Breast epithelium (tissue), 4 donors: ENCODE measurements at places on chromosomes 5 and 9. TPM values are rescaled to one million over a fixed set of nuclear protein-coding genes. Genes with fewer than 3 reads are reported as not detected.

GFM2 gene
- total RNA-seq = 30.3 TPM

LCNL1 gene
- total RNA-seq = not detected

GRCh38 chr9:2967766-2968165 lies 123.9 kb upstream of the PUM3 start:
- no peak overlapping the region for H3K27ac ChIP-seq
- no peaks in the 10 kb centered on the region for H3K27me3 ChIP-seq
- no peaks in the 10 kb centered on the region for H3K4me1 ChIP-seq
- DNase-seq = no peak
- H3K4me3 ChIP-seq = no peak overlapping the region

- H3K27me3 ChIP-seq = peaks cover 43% of the 10 kb centered on the region
- H3K4me3 ChIP-seq = peak overlapping the region; percentile 65
- no peak for DNase-seq
- no peak overlapping the region for H3K27ac ChIP-seq
- H3K36me3 ChIP-seq = no peaks in the 10 kb centered on the region
Measured at GRCh38 chr5:80569086-80569960, 757 bp downstream of the ANKRD34B start.

DNA sequence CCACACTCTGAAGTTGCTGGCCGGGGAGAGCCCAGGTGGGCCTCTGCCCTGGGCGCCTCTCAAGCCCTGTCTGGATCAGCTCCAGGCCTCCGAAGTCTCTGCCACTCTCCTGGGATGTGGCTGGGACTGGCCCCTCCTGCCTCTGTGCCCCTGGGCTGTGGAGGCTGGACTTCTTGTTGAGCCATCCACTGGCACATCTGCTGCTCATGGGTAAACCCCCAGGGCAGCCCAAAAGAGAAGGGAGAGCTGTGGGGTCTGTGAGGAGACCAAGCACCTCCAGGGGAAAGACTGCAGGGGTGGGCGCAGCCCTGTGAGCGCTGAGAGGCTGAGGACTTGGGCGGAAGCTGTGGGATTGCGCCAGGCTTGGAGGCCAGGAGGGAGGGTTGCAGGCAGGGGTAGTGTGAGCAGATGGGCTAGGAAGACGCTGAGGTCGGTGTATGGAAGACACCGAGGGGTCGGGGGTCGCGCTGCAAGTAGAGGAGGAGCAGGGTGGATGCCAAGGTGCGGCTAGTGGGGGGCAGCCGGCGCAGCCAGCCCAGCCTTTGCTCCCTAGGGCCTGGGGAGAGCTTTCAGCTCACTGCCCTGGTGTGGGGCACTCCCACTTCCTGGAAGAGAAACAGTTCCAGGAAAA lies 118.1 kb downstream of the WNK2 start:
- H3K27ac ChIP-seq = no peak overlapping the region
- no peaks in the 10 kb centered on the region for H3K36me3 ChIP-seq
- no peak overlapping the region for H3K4me3 ChIP-seq
- no peaks in the 10 kb centered on the region for H3K4me1 ChIP-seq

- no peak overlapping the region for H3K4me3 ChIP-seq
- H3K4me1 ChIP-seq = no peaks in the 10 kb centered on the region
- no peak overlapping the region for H3K27ac ChIP-seq
- H3K27me3 ChIP-seq = no peaks in the 10 kb centered on the region
Measured at GRCh38 chr5:179241175-179241574, 104.1 kb downstream of the ADAMTS2 start.

DNA sequence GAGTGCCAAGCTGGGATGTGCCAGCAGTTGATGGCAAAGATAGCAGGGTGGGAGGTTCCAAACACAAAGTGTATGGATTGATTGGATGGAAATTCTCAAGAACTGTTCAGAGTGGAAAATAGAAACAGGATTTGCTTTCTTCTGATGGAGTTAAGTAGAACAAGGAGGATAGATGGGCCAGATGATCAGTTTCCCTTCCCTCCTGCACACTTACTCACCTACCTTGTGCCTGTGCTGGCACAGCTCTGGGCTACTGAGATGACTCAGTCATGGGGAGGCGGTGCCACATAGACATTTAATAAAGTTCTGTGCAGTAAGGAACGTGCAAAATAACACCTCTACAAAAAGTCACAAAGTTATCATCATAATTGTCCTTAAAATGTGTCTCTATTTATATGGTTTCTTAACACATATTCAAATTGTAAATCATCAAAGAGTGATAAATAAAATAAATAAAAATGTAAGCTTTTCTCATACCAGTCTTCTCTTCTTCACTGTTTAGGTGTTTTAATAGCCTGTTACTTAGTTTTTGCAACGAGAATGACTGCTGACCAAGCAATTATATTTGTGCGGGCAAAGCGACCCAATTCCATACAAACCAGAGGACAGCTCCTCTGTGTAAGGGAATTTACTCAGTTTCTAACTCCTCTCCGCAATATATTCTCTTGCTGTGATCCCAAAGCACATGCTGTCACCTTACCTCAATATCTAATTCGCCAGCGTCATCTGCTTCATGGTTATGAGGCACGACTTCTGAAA lies 12.7 kb downstream of the PTPDC1 start:
- no peak overlapping the region for H3K4me3 ChIP-seq
- H3K27me3 ChIP-seq = no peaks in the 10 kb centered on the region
- no peaks in the 10 kb centered on the region for H3K4me1 ChIP-seq

DNA sequence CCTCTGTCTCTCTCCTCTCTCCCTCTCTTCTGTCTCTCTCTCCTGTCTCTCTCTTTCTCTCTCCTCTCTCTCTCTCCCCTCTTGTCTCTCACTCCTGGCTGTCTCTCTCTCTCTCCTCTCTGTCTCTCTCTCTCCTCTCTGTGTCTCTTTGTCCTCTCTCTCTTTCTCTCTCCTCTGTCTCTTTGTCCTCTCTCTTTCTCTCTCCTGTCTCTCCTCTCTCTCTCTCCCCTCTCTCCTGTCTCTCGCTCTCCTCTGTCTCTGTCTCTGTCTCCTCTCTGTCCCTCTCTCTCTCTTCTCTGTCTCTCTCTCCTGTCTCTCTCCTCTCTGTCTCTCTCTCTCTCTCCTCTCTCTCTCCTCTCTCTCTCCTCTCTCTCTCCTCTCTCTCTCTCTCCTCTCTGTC lies 25.0 kb downstream of the STK32A start:
- H3K36me3 ChIP-seq = no peaks in the 10 kb centered on the region
- no peak for DNase-seq
- H3K27me3 ChIP-seq = no peaks in the 10 kb centered on the region

DNA sequence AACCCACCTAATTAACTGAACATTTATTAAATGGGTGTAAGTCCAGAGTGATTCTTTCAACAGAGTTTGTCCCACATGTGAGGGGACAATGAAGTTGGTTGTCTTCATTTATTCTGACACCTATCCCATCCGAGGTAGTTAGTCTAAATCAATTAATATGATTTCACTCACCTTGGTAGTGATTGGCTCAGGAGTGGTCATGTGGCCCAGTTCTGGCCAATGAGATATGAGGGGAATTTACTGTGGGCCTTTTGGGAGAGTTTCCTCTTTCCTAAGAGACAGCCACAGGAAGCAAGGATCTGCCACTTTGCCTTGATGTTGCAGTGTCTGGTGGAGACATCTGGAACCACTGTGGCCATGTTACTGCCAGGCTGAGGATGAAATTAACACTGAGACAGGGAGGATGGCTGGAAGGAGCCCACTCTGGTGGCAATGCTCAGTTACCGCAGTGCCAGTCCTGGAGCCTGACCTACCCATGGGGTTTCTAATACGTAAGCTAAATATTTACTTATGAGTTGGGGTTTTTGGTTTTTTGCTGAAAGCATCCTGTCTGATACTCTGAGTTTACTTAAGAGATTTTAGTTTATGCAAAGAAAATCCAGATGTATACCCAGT lies 118.6 kb downstream of the FGF18 start:
- H3K4me3 ChIP-seq = no peak overlapping the region
- no peaks in the 10 kb centered on the region for H3K4me1 ChIP-seq
- H3K36me3 ChIP-seq = no peaks in the 10 kb centered on the region
- H3K27me3 ChIP-seq = no peaks in the 10 kb centered on the region
- no peak for DNase-seq

DNA sequence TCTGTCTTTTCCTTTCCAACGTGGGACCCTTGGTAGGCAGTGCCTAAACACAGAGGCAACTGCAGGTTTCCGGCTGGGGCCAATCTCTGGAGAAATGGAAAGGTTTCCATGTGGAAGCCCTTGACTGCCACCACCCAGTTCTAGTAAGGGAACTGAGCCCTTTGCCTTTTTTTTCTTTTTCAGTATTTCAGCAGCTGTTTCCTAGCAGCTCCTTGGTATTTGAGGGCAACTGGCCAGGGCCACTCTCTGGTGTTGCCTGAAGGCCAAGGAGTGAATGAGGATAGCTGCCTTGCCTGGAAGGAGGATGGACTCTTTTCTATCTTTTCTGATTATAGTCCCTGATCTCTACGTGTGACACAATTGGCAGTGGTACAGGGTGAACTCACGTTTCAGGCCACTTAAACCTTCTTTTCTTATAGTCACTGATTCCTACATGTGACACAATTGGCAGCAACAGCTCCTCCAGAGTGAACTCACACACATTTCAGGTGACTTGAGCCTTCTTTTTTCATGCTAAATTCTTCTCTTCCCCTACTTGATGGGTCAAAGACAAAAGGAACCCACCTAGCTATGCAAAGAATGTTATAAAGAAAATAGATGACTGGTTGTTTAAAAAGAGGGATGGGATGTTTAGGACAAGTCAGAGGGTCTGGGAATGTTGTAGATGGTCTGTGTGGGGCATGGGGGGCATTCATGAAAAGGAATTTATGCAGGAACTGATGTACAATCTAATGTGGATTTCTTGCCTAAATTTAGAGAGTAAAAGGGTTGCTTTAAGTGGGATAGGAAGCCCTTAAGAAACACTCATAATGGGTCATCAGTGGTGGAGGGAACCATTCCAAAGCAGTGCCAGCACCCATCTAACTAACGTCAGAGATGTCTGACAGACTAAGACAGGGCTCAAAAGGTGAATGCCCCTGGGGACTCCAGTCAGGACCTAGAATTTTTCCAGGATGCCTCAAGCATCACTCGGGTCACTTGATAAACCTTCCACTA lies 190.1 kb downstream of the TMEM232 start:
- H3K4me1 ChIP-seq = no peaks in the 10 kb centered on the region
- no peak overlapping the region for H3K4me3 ChIP-seq
- H3K27me3 ChIP-seq = no peaks in the 10 kb centered on the region
- no peak overlapping the region for H3K27ac ChIP-seq
- H3K36me3 ChIP-seq = no peaks in the 10 kb centered on the region

DNA sequence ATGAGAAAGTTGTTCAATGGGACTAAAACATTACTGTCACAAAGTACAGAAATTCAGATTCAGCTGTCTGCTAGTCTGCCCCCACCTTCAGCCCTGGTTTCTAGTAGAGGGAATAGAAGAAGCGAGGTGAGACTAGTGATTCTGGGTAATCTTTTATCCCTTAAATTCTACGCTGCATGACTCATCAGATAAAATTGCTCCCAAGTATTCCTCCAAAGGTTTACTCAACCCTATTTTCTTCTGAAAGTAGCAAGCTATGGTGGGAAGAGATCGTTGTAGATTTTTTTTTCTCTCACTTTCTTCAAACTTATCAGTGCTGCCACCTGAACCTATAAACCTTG lies 318.9 kb upstream of the RIOK2 start:
- H3K27ac ChIP-seq = no peak overlapping the region
- H3K4me1 ChIP-seq = no peaks in the 10 kb centered on the region
- no peaks in the 10 kb centered on the region for H3K36me3 ChIP-seq
- no peak for DNase-seq
- H3K27me3 ChIP-seq = no peaks in the 10 kb centered on the region

DNA sequence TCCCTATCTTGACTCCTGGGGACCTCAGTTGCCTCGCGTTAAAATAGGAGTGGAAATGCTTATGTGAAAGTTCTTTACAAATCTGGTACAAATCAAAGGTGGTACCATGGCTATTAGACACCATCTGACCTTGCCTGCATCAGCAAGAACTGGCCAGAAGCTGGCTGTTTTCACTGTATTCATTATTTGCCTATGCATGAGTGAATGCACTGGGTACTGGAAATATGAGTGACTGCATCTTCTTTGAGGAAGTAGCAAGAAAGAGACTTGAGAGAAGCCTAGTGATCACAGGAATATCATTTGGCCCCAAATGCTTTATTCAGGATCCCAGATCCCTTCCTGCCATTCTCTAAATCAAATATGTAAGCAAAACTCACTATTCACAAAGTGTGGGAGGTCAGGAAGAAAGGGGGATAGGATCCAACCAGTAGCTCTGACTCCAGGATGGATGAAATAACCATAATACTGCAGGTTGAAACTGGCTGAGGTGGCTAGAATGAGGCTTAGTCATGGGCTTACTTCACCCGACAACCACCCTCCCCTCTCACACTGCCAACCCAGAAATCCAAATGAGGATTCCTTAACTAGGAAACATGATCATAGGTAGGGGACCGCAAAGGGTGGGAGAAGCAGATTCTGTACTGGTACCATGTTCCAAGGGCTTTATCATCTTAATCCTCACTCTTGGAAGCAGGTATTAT lies 56.7 kb downstream of the FAM114A2 start:
- no peaks in the 10 kb centered on the region for H3K36me3 ChIP-seq
- H3K4me3 ChIP-seq = no peak overlapping the region
- H3K27me3 ChIP-seq = no peaks in the 10 kb centered on the region
- no peaks in the 10 kb centered on the region for H3K4me1 ChIP-seq
- no peak overlapping the region for H3K27ac ChIP-seq

DNA sequence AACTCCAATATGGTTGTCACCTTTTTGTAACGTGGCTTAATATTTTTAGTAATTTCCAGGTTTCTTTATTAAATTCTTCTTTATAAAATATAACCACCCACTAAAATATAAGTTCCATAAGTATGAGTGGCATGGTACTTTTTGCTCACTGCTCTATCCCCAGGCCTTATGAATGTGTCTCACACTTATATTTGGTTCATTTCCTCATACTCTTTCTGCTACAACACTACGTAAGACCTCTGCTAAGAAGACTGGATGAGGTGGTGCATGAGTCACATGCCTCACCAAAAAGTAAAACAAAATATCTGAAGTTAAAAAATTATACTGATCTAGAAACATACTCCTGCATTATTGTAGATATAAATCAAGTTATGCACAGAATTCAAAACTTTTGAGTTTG lies 400.9 kb downstream of the HCN1 start:
- no peaks in the 10 kb centered on the region for H3K27me3 ChIP-seq
- no peak for DNase-seq
- no peak overlapping the region for H3K27ac ChIP-seq
- no peaks in the 10 kb centered on the region for H3K4me1 ChIP-seq
- H3K36me3 ChIP-seq = no peaks in the 10 kb centered on the region
- no peak overlapping the region for H3K4me3 ChIP-seq

- H3K4me1 ChIP-seq = no peaks in the 10 kb centered on the region
- H3K4me3 ChIP-seq = no peak overlapping the region
- no peak for DNase-seq
- no peaks in the 10 kb centered on the region for H3K36me3 ChIP-seq
Measured at GRCh38 chr5:136207631-136208030, 14.7 kb upstream of the SMIM32 start.

GRCh38 chr5:87541033-87541432 lies 128.3 kb upstream of the CCNH start:
- H3K4me3 ChIP-seq = no peak overlapping the region
- H3K36me3 ChIP-seq = no peaks in the 10 kb centered on the region
- no peaks in the 10 kb centered on the region for H3K4me1 ChIP-seq
- peak; percentile 45 for DNase-seq
- no peaks in the 10 kb centered on the region for H3K27me3 ChIP-seq

DNA sequence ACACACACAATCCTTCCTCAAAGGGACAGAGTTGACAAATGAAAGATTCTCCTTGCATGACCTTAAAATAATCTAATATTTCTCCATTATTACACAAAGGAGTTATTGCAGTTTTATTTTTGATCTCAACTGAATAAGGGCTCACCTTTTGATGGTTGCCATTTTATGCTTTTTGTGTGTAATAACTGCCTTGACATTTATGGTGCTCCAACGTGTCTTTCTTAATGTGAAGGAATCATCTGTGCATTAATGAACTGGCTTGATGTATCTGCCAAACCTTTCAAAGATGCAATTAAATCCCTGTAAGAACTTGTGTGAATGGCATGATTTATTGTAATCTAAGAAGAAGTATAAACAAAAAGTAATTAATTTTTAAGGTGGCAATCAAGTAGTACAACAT lies 1519.8 kb upstream of the CDH9 start:
- H3K4me1 ChIP-seq = no peaks in the 10 kb centered on the region
- no peaks in the 10 kb centered on the region for H3K36me3 ChIP-seq
- DNase-seq = no peak
- no peak overlapping the region for H3K4me3 ChIP-seq
